CD4-positive, alpha-beta memory T cell (primary cell): ENCODE measurements at places on chromosomes 11 and 22. TPM values are rescaled to one million over a fixed set of nuclear protein-coding genes. Genes with fewer than 3 reads are reported as not detected.

Gene CCND1
- total RNA-seq, result 1.6 TPM

Gene GPR83
- total RNA-seq, result not detected

Gene C11orf16
- total RNA-seq, result not detected

Gene YIF1A
- 45.1 TPM for total RNA-seq

Gene NLRX1
- total RNA-seq, result 9.2 TPM

Gene AGBL2
- 8.1 TPM for total RNA-seq

Gene OSBP
- total RNA-seq, result 55.6 TPM

Gene KRTAP5-1
- total RNA-seq, result not detected

Gene MMP11
- 1.6 TPM for total RNA-seq

Gene CALCB
- total RNA-seq, result 0.52 TPM

Gene MRGPRX3
- total RNA-seq, result not detected

Gene SERPING1
- not detected for total RNA-seq

Gene KCNE3
- total RNA-seq, result not detected

Gene MED15
- total RNA-seq, result 237 TPM

Gene CEP126
- total RNA-seq, result 2.6 TPM

Gene OR5A1
- total RNA-seq, result not detected

Gene PRRG4
- not detected for total RNA-seq

Gene HOATZ
- not detected for total RNA-seq

Gene PHRF1
- 54.5 TPM for total RNA-seq

Gene TSSC4
- total RNA-seq, result 65.8 TPM

Gene HYOU1
- 146 TPM for total RNA-seq

Gene ASPHD2
- 4.1 TPM for total RNA-seq

Gene NAALADL1
- total RNA-seq, result 22.4 TPM

Gene TTC9C
- total RNA-seq, result 53.5 TPM

Gene LRRC32
- 0.38 TPM for total RNA-seq

Gene SLC29A2
- 15.0 TPM for total RNA-seq

Gene ANKK1
- 2.7 TPM for total RNA-seq

Gene APOL6
- total RNA-seq, result 50.6 TPM

Gene TMPRSS4
- 0.33 TPM for total RNA-seq

Gene OR4A16
- not detected for total RNA-seq

Gene RAG2
- total RNA-seq, result not detected

Gene CCDC116
- total RNA-seq, result 0.29 TPM

Gene DGAT2
- 0.35 TPM for total RNA-seq

Gene PANX2
- total RNA-seq, result not detected

Gene TMEM132A
- total RNA-seq, result 0.78 TPM

Gene GTSE1
- total RNA-seq, result 0.64 TPM

Gene WBP2NL
- 5.4 TPM for total RNA-seq

Gene LSP1
- total RNA-seq, result 324 TPM

Gene CASP4
- 97.9 TPM for total RNA-seq

Gene PVALB
- total RNA-seq, result not detected

Gene RASSF10
- not detected for total RNA-seq

Gene ROBO4
- total RNA-seq, result not detected

Gene AIFM3
- 1.0 TPM for total RNA-seq

Gene GRIA4
- not detected for total RNA-seq

Gene OR5P2
- not detected for total RNA-seq

Gene RAB30
- total RNA-seq, result 12.3 TPM

Gene KDM4F
- not detected for total RNA-seq

Gene APLNR
- not detected for total RNA-seq

Gene ADM2
- 4.5 TPM for total RNA-seq

Gene MYO18B
- 0.26 TPM for total RNA-seq

Gene KIF18A
- 0.81 TPM for total RNA-seq

Gene IGSF22
- total RNA-seq, result 8.0 TPM

Gene BIK
- 2.5 TPM for total RNA-seq
